ENCODE measurements at places on chromosomes 5 and 9.
A peak's percentile ranks its signal among the peaks of the same experiment; 100 is the strongest.

DNA sequence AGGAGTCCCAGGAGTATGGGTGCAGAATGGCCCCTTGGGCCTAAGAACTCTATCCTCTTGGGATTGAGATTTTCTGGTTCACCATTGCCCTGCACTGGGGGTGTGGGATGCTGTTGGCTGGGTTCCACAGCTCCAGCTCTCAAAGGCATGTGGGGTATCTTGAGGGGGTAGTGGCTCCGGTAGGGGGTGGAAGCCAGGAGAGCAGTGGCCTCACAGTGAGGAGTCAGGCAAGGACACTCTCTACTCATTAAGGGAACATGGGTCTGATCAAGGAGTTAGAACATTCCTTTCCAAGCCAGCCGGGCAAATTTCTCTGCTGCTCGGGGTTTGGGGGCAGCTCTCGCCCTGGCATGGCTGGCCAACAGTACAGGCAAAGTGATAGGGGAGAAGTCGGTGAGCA lies 33.0 kb downstream of the LARP1 start:
- DNase-seq: no peak

GRCh38 chr9:135273008-135273407 lies 185.5 kb downstream of the OLFM1 start:
- no peak for DNase-seq

DNA sequence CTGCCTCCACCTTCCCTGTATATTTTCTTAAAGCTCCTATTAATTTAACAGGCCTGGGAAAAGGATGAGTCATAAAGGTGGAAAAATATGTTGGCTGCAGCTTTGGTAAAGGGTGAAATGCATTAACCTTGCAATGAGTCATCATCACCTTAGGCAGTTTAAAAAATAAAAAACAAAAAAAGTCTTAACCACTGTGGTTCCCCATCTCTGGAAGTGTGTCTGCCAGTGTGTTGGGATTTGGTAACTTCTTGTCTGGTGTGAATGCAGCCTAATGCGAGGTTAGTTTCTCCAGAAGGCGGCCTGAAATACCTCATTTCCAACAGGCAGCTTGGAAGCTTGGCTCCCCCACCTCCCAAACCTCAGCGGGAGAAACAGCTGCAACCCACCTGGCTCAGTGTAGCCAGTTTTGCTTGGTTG lies 265.3 kb upstream of the GAS1 start:
- no peak for DNase-seq

DNA sequence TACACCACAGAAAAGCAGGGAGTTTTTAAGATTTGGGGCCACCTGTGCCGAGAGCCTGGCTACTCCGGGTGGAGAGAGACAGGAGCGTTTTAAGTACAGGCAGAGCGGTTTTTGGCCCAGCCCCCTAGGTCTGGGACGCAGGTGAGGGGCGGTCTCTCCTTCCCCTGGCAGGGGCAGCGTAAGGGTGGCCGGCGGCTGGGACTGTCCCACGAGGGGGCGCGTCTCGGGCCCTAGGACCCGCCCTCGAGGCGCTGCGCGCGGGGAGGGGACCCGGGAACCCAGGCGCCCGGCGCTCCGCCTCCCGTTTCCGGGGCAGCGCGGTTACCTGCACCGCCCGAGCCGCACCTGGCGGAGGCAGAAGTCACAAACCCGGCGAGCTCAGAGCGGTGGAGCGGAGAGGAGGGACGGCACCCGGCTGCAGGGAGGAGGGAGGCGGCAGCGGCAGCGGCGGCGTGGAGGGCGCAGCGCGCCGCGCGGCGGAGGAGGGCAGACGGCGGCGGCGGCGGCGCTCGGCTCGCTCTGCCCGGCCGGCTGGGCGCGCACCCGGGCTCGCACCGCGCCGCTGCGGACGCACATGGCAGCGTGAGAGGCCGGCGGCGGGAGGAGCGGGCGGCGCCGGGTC lies at the start of gene WWC1:
Gene WWC1 (plus strand): TSS at position 304 of the 622 bp plus-strand sequence. CDS start 508 bp downstream, outside the sequence.
- peak; percentile 2 for DNase-seq

GRCh38 chr9:103674271-103674670 lies 419.8 kb upstream of the SMC2 start:
- DNase-seq: no peak

DNA sequence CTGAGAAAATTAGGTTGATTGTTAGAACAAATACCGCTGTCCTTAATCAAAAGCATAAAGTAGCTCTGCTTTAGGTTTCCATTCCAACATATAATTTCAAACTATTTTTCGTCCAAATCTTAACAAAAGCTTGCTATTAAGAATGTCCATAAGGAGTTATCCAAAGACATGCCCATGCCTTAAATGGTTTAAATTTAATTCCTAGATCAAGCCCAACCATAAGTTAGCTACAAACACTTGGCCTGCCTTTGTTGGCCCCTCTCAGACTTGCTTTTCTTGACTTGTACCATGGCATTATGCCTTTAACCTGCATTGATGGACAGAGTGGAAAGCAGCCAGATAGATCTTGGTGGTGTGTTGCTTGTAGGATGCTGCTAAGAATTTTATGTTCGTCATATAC lies 8.8 kb downstream of the GARNL3 start:
- no peak for DNase-seq

DNA sequence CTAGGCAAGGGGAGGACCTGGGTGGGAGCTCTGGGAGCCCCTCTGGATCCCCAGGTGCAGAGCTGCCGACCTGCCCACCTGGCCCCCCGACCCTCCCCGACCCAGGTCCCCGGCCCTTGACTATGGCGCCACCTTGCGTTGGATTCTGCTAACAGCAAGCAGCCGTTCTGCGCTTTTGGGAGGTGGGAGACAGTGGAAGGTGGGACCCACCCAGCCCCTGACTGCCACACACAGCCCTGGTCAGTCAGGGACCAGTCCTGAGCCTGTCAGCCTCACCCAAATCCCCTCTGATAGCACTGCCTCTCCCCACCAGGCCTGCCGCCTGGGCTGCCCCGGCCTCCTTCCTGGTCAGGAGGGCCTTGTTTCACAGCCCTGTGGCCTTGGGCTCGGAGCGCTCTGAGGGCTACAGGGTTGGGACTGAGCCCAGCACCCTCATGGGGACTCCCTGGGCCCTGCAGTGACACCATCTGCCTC lies 77.9 kb downstream of the HMCN2 start:
- DNase-seq: no peak

- no peak for DNase-seq
Observed at GRCh38 chr5:157217289-157218024, 36.8 kb downstream of the ITK start.

DNA sequence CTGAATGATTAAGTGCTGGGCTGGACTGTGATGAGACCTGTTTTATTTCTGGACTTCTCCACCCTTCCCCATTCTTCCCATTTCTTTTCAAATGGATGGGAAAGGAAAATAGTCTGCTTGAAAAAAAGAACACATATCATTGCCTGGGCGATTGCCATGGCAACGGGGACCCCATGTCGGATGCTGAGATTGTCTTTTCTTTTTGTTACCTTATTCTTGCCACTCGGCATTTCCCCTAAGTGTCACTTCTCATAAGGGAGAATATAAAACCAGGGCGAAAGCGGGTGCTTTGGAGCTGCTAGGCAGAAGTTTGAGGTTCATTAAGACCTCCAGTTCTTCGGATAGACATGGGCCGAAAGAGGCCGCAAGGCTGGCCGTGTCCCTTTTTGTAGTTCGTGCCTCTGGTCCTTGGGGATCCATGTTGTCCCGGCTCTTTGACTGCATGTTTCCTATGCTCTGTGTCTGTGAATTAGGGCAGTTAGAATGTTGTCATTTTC lies 763 bp downstream of the FGD3 start:
- DNase-seq: no peak

GRCh38 chr9:93198117-93198837 lies 14.3 kb downstream of the WNK2 start:
- DNase-seq: no peak

DNA sequence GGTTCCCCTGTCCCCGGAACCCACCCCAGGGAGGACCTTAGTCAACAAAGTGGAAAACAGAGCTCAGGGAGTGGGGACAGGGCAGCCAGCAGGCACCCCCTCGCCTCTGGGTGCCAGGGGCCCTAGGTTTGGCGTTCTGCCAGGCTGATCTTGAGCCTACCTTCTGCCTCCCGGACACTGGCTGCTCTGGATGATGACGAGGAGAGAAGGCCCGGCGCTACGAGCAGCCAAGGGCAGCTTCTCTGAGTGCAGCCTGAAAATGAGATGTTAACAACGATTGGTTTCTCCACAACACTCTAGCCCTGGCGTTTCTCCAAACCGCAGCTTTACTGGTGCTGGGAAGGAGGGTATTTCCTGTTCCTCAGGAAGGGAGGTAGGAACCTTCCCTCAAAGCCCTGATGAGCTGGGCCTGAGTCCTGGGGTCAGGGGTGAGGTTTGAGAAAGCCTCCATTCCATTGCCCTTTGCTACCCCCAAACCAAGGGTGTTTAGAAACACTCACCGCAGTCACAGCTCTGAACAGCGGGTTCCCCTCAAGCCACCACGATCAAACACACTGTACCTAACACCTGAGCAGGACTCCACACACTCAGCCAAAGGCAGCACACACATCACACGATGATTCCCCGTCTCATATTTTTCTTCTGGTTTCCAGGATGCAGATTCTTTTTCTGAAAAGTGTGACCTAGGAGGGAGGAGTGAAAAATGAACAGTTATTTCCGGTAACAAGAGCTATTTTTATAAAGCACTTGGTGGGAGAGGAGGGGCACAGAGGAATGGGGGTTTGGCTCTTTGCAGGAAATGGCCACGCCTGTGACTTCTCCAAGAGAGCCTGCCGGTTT lies at the start of gene STING1:
Gene STING1 (minus strand): TSS at position 709 of the 840 bp plus-strand sequence. CDS start 1,054 bp downstream, outside the sequence.
- no peak for DNase-seq

GRCh38 chr9:105883847-105884246 lies 189.5 kb downstream of the TMEM38B start:
- no peak for DNase-seq

GRCh38 chr9:10127867-10128266 lies 484.9 kb downstream of the PTPRD start:
- no peak for DNase-seq

DNA sequence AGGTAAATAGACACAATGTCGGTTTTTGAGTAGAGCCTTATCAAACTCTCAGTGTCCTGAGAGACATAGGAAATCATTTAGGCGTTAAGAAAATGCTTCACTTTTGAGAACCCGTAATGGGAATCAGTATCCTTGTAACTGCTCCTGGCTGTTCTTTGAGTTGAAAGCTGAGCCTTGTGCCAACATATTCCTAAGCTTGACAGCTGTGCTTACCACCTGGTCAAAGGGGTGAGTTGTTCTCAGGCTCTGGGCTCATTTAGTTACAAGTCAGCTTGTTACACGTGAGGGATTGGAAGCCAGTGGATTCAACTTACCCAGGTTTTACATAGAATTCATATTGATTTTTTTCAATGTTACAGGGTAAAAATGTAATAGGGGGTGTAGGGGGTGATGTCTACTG lies 145.9 kb downstream of the GABRB2 start:
- no peak for DNase-seq

DNA sequence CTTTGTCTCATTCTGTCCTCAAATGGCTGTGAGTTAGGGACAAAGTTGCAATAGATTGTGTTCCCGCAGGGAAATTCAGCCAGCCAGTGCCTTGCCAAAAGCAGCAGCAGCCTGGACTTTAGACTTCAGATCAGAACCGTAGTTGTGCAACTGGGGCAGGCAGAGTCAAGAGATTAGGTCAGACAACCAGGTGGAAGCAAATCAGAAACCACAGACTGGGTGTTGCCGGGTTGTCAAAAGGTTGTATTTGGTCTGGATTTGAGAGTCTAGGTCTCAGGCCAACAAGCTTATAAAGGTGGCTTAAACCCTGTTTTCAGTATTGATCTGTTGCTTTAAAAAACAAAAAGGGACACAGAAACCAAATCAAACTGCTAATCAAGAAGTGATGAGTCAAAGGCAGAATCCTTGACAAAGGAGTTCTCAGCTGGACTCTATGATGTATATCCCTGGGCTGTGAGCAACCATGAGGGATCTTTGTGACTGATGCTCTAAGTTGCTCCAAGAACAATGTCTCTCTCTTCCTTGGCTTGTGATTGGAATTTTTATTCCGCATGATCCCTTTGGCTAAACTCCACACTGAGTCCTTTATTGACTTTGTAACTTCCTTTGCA lies 20.9 kb downstream of the RFK start:
- no peak for DNase-seq

- DNase-seq: no peak
Observed at GRCh38 chr9:12271421-12271891, 421.7 kb upstream of the TYRP1 start.

GRCh38 chr5:61000887-61001286 lies 55.9 kb downstream of the NDUFAF2 start:
- no peak for DNase-seq

DNA sequence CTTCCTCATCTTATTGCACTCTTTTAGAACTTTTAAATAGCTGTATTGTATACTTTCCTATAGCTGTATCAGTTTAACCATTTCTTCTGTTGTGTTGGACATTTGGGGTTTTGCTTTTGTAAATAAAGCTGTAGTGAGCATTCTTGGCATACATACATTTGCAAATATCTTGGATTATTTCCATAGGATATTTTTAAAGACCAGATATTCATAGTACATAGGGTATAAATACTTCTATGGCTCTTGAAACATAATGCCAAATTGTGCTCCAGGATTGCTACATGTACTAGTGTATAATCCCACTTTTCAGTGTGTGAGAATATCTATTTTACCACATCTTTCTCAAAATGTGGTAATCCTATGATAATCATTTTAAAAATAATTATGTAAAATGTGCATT lies 51.2 kb downstream of the SCAMP1 start:
- no peak for DNase-seq

DNA sequence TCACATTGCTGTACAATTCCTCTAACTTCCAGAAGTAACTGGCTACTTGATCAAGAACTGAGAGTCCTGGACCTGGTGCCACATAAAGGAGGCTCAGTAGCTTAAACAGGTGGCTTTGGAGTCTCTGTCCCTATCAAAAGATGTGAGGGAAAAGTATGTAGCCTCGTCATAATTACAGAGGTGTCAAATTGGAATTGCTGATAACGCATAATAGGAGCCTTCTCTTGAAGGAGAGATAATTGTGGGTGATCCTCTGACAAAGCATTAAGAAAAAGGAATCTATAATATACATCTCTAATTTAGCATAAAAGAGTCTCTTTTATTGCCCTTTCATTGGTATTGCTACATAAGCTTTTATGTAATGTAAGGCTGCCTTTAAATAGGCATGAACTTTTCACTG lies 1246.4 kb upstream of the CDH9 start:
- DNase-seq: no peak

GRCh38 chr5:67807439-67807888 lies 408.1 kb upstream of the PIK3R1 start:
- DNase-seq: no peak

DNA sequence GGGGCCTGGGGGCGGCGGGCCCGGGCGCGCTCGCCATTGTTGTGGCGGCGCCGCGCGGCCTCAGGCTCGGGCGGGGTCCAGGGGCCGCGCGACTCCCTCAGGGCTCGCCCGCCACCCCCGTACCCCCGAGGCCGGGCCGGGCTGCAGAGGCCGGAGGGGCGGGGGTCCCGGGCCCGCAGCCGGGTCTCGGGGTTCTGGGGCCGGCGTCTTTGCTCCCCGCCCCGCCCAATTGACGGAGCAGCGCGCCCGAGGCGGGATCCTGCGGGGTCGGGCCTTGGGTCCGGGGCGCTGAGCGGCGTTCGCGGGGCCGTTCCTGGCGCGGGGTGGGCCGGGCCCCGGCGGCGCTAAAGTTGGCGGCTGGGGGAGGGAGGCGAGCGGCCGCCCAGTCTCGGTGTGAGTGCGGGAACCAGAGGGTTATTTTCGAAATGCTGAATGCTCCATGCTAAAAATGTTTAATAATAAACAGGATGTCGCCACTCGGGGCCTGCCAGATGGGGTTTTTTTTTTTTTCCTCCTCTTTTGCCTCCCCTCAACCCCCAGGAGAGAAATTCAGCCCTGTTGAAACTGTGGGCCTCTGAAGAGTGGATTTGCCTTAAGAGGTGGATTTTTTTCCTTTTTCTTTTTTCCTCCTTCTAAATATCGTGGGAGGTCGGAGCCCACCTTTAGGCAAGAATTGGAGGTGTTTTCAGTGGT lies 724 bp downstream of the PRRC2B start:
- DNase-seq: no peak
